ENCODE measurements at places on chromosomes 4 and X.

DNA sequence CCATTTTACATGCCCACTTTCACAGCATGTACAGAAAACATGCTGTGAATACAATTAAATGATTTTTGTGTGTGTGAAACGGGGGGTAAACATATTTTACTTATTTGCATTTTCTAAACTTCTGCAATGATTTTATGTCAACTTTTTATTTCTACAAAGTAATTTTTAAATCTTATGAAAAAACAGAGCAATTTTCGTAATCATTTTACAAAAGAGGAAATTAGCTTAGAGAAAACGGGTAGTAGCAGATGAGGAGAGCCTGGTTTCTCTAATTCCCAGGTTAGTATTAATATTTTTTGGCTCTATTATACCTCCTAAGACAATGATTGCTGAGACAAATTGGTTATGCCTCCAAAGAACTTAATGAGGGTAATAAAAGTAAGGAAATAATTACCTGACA is 3.2 kb downstream of the TKTL2 start:
- DNase-seq: no peak

DNA sequence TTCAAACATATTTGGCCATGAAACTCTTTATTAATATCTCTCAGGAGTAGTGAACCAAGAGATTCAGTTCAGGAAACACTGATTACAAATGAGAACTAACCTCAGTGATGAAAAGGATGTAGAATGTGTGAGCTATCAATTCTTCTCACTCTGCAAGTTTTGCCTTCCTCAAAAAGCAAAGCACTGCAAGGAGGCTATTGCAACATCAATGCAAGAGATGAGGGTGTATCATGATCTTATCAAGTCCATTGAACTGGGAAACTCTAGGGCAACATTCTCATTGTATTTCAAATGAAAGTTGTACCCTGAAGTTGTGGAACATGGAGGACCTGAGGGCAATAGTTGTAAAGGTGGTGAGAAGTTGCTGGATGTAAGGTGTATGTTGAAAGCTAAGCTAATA is 56.4 kb upstream of the VEGFC start:
- no peak for DNase-seq

- no peak for DNase-seq
Observed at GRCh38 chr4:143438710-143439109, 74.8 kb upstream of the SMARCA5 start.

- DNase-seq: no peak
Observed at GRCh38 chrX:53330331-53330730, 48.9 kb upstream of the IQSEC2 start.

DNA sequence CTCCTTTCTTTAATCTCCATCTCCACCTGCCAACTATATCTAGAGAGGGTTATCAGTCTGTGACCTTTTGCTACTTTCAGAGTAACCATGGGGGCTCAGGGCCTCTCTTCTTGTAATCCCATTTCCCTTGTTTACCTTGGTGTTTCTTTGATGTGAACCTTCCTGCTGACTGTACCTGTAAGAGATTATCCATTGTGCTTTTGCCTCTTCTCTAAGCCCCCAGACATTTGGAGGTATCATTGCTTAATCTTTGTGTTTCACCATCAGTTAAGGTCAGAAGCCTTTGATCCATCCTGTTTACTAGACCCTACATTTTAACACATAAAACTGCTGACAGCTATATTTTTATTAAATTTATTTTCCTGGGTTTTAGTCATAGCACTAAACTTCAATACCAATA is 111.8 kb upstream of the RAP2C start:
- DNase-seq: no peak

- no peak for DNase-seq
Observed at GRCh38 chrX:19194285-19195242, 72.3 kb upstream of the ADGRG2 start.

Measured in CMK (cell line).